Spinal cord (tissue), 10 donors: ENCODE measurements at places on chromosomes 1 and 21. TPM values are rescaled to one million over a fixed set of nuclear protein-coding genes. Genes with fewer than 3 reads are reported as not detected.
A peak's percentile ranks its signal among the peaks of the same experiment; 100 is the strongest.

BATF3 gene
- total RNA-seq: 2.7 TPM

TMEM52 gene
- total RNA-seq: 2.2 TPM

CD2 gene
- not detected for total RNA-seq

DNA sequence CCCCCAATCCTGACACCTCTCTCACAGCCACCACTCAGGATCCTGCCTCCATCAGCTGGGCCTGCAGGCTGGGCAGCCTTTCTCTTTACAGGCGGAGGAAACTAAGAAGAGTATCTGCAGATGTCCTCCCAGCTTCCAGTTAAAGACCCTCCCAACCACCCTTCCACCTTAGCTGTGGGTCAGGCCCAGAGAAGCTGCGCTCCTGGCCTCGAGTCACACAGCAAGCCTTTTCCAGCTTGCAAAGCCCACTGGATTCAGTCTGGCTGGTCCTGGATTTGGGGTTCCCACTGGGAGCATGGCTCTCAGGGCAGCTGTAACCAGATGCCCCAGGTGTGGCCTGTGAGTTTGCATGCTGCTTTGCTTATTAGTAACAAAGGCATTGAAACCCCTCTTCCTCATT lies 19.9 kb downstream of the KCNQ4 start:
- peaks cover 59% of the 10 kb centered on the region for H3K4me1 ChIP-seq
- no peaks in the 10 kb centered on the region for H3K36me3 ChIP-seq
- no peaks in the 10 kb centered on the region for H3K27me3 ChIP-seq
- no peak overlapping the region for H3K4me3 ChIP-seq
- no peak overlapping the region for H3K27ac ChIP-seq

- H3K4me3 ChIP-seq: no peak overlapping the region
- peak overlapping the region; percentile 47 for H3K27ac ChIP-seq
- DNase-seq: no peak
- H3K4me1 ChIP-seq: peaks cover 80% of the 10 kb centered on the region
These were observed 5.8 kb downstream of the INKA2 start for GRCh38 chr1:111733183-111733991.

GRCh38 chr1:3119725-3120124 lies 50.7 kb downstream of the PRDM16 start:
- peaks cover 3% of the 10 kb centered on the region for H3K27me3 ChIP-seq
- no peak for DNase-seq
- H3K4me1 ChIP-seq: peaks cover 87% of the 10 kb centered on the region
- peaks cover 50% of the 10 kb centered on the region for H3K36me3 ChIP-seq
- no peak overlapping the region for H3K4me3 ChIP-seq
- no peak overlapping the region for H3K27ac ChIP-seq

DNA sequence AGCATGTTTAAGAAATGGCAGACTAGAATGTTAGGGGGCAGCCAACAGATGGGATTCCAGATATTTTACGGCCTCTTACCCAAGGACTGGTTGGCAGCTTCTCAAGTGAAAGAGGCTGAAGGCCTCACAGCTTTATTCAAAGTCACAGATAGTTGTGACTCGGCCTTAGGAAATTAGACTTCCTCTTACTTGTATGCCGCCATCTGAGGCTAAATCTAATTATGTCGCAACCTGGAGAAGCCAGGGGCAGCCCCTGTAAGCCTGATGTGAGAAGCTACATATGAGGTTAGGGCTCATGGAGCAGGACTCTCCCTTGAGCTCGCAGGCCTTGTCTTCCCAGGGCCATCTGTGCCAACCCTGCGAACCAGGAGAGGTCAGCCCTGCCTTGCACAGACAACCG lies 352.5 kb downstream of the HHAT start:
- DNase-seq: no peak
- no peaks in the 10 kb centered on the region for H3K4me1 ChIP-seq
- no peaks in the 10 kb centered on the region for H3K36me3 ChIP-seq
- H3K27ac ChIP-seq: no peak overlapping the region
- H3K4me3 ChIP-seq: no peak overlapping the region

- peak overlapping the region; percentile 76 for H3K4me3 ChIP-seq
- H3K4me1 ChIP-seq: peaks cover 51% of the 10 kb centered on the region
- peaks cover 34% of the 10 kb centered on the region for H3K27me3 ChIP-seq
- DNase-seq: no peak
- H3K27ac ChIP-seq: peak overlapping the region; percentile 95
These were observed 53.1 kb downstream of the RHBG start for GRCh38 chr1:156421939-156422601.

- H3K27ac ChIP-seq: peak overlapping the region; percentile 89
- DNase-seq: no peak
- no peaks in the 10 kb centered on the region for H3K36me3 ChIP-seq
- no peaks in the 10 kb centered on the region for H3K27me3 ChIP-seq
- no peak overlapping the region for H3K4me3 ChIP-seq
These were observed 54.6 kb downstream of the TOMM20 start for GRCh38 chr1:235073968-235074522.

DNA sequence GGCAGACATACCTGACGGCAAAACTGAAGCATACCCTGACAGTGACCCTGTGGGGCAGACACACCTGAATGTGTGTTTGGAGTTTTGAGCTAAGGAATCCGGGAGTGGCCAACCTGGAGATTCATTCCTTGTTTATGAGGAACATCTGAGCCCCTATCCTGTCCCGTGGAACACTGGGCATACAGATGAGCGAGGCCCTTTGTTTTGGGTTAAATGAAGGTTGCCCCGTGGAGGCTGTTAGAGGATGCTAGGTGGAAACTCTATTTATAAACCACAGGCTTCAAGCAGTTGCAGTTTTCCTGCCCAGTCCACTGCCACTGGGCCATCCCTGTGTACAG lies 18.1 kb downstream of the GALNT2 start:
- H3K36me3 ChIP-seq: peaks cover 3% of the 10 kb centered on the region
- H3K4me3 ChIP-seq: no peak overlapping the region
- no peak for DNase-seq
- no peak overlapping the region for H3K27ac ChIP-seq
- H3K27me3 ChIP-seq: no peaks in the 10 kb centered on the region

- no peaks in the 10 kb centered on the region for H3K27me3 ChIP-seq
- H3K36me3 ChIP-seq: peaks cover 47% of the 10 kb centered on the region
- DNase-seq: no peak
- peaks cover 3% of the 10 kb centered on the region for H3K4me1 ChIP-seq
- H3K27ac ChIP-seq: no peak overlapping the region
These were observed 3.8 kb downstream of the NCSTN start for GRCh38 chr1:160346958-160347357.

- no peaks in the 10 kb centered on the region for H3K36me3 ChIP-seq
- H3K4me3 ChIP-seq: no peak overlapping the region
- peak overlapping the region; percentile 90 for H3K27ac ChIP-seq
- H3K27me3 ChIP-seq: no peaks in the 10 kb centered on the region
These were observed 42.4 kb upstream of the FMO2 start for GRCh38 chr1:171142416-171143385.

DNA sequence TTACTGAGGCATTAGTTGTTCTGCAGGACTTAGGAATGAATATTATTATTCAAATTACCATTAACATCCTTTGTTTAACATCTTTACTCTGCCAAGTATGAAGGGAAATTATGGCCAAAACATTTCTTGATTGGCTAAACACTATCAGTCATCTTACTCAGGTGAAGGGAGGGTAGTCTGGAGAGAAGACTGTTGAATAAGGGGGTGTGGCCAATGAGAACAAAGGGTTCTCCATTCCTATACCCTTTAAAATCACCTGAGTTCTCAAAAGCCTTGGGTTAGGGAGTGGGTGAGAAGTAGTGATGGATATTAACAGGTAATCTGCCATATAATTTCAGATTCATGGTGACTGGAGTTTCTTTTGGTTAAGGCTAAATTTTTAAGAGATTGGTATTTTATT lies 19.3 kb downstream of the CRYZL1 start:
- H3K36me3 ChIP-seq: peaks cover 21% of the 10 kb centered on the region
- no peak overlapping the region for H3K27ac ChIP-seq
- no peaks in the 10 kb centered on the region for H3K4me1 ChIP-seq
- no peaks in the 10 kb centered on the region for H3K27me3 ChIP-seq

- DNase-seq: no peak
- H3K36me3 ChIP-seq: no peaks in the 10 kb centered on the region
- no peak overlapping the region for H3K27ac ChIP-seq
- no peaks in the 10 kb centered on the region for H3K4me1 ChIP-seq
- no peak overlapping the region for H3K4me3 ChIP-seq
- H3K27me3 ChIP-seq: no peaks in the 10 kb centered on the region
These were observed 242.2 kb upstream of the ADGRL2 start for GRCh38 chr1:81558291-81559076.

GRCh38 chr1:201481761-201482493 lies 12.9 kb upstream of the PHLDA3 start:
- peaks cover 29% of the 10 kb centered on the region for H3K36me3 ChIP-seq
- peaks cover 28% of the 10 kb centered on the region for H3K27me3 ChIP-seq
- H3K4me1 ChIP-seq: peaks cover 30% of the 10 kb centered on the region
- peak overlapping the region; percentile 0 for H3K27ac ChIP-seq
- H3K4me3 ChIP-seq: peak overlapping the region; percentile 19

GRCh38 chr1:226810681-226811080 lies 59.7 kb upstream of the PSEN2 start:
- H3K4me1 ChIP-seq: peaks cover 31% of the 10 kb centered on the region
- H3K4me3 ChIP-seq: no peak overlapping the region
- no peak overlapping the region for H3K27ac ChIP-seq
- no peaks in the 10 kb centered on the region for H3K36me3 ChIP-seq
- no peak for DNase-seq

DNA sequence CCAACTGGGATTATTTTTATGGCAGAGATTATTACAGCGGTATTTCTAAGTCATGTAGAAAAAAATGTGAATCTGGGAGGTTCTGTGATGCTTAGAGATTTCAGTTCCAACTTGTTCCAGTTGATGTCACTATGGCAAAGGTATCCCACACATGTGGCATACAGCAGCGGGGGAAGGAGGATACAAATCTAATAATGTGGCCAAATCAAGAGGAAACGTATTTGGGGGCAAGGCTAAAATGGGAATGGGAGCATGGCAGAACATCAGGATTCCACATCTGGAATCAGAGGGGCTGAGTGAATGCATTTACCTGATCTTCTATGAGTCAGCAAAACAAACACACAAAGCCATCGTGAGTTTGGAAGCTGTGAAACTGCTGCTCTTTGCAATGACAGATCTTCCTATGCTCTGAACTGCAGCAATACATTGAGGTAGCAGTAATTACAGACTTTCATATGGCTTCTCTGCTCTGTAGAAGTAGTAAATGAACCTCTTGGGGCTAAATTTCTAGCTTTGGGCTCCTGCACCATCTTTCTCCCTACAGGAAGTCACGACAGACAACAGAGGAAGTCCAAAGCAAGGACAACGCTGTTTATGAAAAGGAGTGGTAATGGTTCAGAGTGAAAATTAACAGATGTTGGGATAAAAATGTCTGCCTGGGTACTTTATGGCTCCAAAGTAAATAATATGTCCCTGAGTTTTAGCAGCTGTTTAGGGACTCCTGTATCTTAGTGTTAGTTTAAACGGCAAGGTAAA lies 55.5 kb downstream of the GABPA start:
- H3K27ac ChIP-seq: peak overlapping the region; percentile 17
- peak overlapping the region; percentile 34 for H3K4me3 ChIP-seq
- H3K4me1 ChIP-seq: no peaks in the 10 kb centered on the region
- H3K27me3 ChIP-seq: no peaks in the 10 kb centered on the region
- peak; percentile 43 for DNase-seq

DNA sequence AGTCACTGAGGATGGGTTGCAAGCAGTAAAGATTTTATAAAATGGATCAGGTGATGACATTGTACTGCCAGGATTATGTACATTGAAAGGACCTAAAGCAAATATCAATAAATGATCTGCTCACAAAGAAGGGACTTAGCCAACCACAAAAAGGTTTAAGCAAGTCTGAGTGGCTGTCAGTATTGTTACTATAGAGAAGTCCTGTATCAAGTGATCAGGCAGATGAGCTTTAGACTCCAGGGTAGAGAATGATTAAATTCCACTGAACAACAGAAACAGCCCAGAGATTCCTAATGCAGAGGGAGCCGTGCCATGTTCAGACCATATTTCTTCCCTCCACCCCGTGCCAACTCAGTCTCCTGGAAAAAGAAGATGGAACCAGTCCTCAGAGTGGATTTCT lies 138.9 kb downstream of the SETD4 start:
- no peaks in the 10 kb centered on the region for H3K27me3 ChIP-seq
- H3K27ac ChIP-seq: peak overlapping the region; percentile 75
- H3K4me1 ChIP-seq: no peaks in the 10 kb centered on the region
- no peak for DNase-seq

- H3K27me3 ChIP-seq: no peaks in the 10 kb centered on the region
- DNase-seq: no peak
- no peak overlapping the region for H3K4me3 ChIP-seq
- H3K27ac ChIP-seq: no peak overlapping the region
- H3K4me1 ChIP-seq: no peaks in the 10 kb centered on the region
These were observed 35.2 kb upstream of the ABCA4 start for GRCh38 chr1:94156096-94156625.

DNA sequence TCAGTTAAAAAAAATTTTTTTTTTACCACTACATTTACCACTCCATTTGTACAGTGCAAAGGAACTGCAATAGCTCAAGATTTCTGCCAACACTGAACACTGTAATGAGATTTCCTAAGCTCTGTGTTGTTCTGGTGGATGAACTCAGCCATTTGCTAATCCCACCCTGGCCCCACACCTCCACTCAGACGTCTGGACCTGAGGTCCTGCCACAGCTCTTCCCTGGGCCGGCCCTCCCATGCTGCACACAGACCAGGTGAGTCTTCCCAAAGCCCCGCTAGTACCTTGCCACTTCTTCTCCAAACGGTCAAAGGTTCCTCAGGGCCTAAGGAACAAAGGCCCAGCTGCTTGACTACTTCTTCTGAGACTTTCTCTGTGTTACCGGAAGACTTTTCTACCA lies 56.4 kb downstream of the SLC45A1 start:
- no peak for DNase-seq
- H3K4me1 ChIP-seq: peaks cover 61% of the 10 kb centered on the region
- H3K27ac ChIP-seq: peak overlapping the region; percentile 87
- peaks cover 5% of the 10 kb centered on the region for H3K36me3 ChIP-seq
- no peaks in the 10 kb centered on the region for H3K27me3 ChIP-seq
- no peak overlapping the region for H3K4me3 ChIP-seq
